ENCODE measurements at places on chromosomes 13 and 19.

GRCh38 chr13:42040730-42041010 lies 7.8 kb upstream of the DGKH start:
- DNase-seq: no peak

DNA sequence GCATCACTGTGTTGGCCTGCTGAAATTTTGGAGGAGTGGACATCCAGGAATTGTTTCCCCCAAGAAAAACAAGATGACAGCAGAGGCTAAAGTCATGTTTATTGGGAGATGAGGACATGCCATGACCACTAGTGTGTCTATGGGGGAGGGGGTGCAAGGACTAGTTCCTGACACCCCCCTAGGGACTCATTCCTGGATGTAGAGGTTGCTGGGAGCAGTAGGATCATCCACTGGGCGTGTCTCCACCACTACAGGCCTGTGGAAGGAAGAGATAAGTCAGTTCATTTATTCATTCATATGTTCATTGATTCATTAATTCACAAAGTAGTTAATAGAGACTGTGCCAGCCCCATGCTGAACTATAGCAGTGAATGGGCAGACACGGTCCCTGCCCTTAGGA lies 30.2 kb downstream of the MAP4K1 start:
- no peak for DNase-seq

GRCh38 chr19:50818859-50819472 lies 4.6 kb downstream of the KLK1 start:
- DNase-seq: no peak

GRCh38 chr19:44345959-44346358 lies 10.5 kb downstream of the ZNF112 start:
- DNase-seq: no peak

DNA sequence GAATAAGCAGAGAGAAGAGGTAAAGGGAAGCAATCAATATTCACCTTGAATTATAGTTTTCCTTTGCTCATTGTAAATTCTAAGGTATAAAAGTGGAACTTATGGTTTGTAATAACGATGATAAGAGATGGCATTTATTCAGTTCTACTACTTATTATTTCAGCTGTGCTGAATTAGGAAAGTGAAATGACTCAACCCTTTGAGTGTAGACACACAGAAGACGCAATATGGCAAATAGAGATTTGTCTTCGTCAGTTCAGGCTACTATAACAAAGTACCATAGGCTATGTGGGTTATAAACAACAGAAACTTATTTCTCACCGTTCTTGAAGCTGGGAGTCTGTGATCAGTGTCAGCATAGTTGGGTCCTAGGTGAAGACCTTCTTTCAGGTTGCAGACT lies 713.0 kb upstream of the PCDH9 start:
- DNase-seq: no peak

- DNase-seq: no peak
These were observed 137.7 kb downstream of the COL4A1 start for GRCh38 chr13:110168999-110169933.

DNA sequence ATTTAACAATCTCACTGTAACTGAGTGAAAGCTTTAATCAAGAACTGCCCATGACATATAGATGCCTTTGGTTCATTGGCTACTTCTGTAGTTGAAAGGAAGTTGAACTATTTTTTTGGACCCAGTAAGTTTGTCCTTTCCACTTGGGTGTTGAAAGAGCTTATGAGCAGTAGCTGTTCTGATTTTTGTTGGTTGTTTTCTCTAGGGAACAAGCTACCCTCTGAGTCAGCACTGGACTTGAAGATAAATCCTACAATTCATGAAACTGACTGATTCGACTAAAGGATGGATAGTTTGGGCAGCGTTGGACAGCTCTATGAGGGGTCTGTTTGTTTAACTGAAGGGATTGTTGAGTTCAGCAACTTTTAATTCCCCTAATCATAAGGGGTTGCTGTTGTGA lies 101.0 kb downstream of the PAN3 start:
- no peak for DNase-seq

DNA sequence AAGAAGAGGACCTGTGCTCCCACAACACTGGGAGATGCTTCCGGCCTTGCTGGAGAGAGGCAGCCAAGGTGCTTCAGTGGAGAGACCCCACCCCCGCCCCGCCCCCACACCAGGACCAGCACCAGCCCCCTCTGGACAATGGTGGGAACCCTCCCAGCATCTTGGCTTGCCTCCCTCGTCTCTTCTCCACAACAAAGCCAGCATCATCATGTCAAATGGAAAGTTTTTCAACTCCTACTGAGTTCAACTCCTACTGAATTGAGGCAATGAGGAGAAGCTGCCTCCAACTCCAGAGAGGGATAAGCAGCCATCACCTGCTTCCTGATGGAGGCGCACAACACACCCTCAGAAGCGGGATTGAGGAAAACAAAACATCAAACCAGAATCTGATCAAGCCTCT lies 12.8 kb downstream of the DEDD2 start:
- DNase-seq: no peak

DNA sequence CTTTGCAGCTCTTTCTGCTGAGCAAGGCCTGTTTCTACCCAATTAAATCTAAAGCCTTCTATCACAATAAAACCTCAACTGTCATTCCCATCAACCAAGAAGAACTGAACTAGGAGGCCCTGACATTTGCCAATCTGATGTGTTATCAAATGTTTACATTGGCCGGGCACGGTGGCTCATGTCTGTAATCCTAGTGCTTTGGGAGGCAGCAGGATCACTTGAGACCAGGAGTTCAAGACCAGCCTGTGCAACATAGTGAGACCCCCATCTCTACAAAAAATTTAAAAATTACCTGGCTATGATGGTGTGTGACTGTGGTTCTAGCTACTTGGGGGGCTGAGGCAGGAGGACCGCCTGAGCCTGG lies 2.8 kb upstream of the FBXO17 start:
- DNase-seq: no peak

GRCh38 chr13:24997367-24997967 lies 98.5 kb upstream of the PABPC3 start:
- DNase-seq: no peak

DNA sequence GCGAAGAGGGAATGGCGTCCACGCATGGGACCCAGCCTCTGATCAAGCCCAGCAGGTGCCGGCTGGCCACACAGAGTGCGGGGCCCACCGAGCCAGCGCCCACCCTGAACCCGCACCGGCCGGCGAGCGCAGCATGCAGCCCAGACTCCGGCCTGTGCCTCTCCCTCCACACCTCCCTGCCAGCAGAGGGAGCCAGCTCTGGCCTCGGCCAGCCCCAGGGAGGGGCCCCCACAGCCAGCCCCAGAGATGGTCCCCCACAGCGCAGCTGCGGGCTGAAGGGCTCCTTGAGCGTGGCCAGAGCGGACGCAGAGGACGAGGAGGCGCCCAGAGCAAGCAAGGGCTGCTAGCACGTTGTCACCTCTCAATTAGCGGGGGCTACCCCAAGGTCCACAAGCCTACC lies 904.5 kb downstream of the SLITRK6 start:
- no peak for DNase-seq

- no peak for DNase-seq
These were observed 2.1 kb upstream of the HAMP start for GRCh38 chr19:35279985-35280821.

- no peak for DNase-seq
These were observed 32.8 kb upstream of the STK24 start for GRCh38 chr13:98609756-98610155.

- DNase-seq: no peak
These were observed 19.8 kb downstream of the TCF3 start for GRCh38 chr19:1632462-1633268.

- no peak for DNase-seq
These were observed 150.4 kb downstream of the GGACT start for GRCh38 chr13:100438059-100438788.

GRCh38 chr13:23551213-23552008 lies 18.8 kb upstream of the TNFRSF19 start:
- no peak for DNase-seq

DNA sequence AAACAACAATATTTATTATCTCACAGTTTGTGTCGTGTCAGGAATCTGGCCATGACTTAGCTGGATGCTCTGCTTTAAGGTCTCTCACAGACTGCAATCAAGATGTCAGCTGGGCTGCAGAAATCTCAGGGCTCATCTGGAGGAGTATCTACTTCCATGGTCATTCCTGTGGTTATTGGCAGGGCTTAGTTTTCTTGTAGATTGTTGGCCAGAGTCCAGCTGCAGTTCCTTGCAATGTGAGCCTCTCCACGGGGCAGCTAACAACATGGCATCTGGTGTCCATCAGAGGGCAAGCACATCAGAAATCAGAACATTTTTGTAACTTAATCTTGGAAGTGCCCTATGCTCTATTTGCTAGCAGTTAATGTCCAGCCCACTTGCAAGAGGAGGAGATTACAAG lies 45.7 kb upstream of the TDRD3 start:
- DNase-seq: no peak

DNA sequence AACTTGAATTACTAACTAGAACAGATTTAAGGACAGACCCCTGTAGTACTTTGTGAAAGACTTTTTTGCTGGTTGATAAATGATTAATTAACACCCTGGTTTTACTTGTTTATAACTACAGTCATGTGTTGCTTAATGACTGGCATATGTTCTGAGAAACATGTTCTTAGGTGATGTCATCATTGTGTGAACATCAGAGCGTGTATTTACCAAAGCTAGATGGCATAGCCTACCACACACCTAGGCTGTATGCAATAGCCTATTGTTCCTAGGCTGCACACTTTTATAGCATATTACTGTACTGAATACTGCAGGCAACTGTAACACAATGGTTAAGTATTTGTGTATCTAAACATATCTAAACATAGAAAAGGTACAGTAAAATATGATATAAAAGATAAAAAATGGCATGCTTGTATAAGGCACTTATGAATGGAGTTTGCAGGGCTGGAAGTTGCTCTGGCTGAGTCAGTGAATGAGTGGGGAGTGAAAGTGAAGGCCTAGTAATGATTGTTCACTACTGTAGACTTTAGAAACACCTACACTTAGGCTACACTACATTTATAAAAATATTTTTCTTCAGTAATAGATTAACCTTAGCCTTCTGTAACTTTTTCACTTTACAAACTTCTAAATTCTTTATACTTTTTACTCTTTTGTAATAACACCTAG lies 260.3 kb downstream of the KCNRG start:
- DNase-seq: no peak
